ENCODE measurements at places on chromosomes 7 and 10.

DNA sequence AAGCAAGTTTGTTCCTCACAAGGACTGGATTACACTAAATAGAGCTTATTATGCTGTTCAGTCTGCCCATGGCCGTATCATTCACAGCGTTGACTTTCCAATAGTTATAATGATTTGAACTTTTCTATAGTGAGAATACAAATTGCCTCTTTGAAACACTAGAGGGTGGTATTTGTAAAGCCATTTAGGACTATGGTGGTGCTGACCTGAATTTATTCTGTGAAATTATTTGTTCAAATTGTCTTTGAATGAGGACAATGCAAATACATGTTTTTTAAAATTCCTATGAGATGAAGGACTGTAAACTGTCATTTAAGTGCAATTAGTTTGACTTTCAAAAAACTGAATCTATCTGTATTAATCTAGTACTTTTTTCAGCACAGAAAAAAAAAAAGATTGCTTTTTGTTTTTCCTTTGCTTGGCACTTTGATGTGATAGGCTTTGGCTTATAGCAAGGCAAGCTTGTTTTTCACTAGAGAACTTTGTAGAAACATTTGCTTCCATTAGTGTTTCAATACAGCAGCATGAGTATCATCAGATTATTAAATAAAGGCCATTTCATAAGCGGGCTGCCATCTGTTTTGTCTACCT is 122.7 kb upstream of the TMEM229A start:
- peak; percentile 1 for DNase-seq

GRCh38 chr7:47444376-47445098 is 137.4 kb downstream of the TNS3 start:
- DNase-seq, result no peak

DNA sequence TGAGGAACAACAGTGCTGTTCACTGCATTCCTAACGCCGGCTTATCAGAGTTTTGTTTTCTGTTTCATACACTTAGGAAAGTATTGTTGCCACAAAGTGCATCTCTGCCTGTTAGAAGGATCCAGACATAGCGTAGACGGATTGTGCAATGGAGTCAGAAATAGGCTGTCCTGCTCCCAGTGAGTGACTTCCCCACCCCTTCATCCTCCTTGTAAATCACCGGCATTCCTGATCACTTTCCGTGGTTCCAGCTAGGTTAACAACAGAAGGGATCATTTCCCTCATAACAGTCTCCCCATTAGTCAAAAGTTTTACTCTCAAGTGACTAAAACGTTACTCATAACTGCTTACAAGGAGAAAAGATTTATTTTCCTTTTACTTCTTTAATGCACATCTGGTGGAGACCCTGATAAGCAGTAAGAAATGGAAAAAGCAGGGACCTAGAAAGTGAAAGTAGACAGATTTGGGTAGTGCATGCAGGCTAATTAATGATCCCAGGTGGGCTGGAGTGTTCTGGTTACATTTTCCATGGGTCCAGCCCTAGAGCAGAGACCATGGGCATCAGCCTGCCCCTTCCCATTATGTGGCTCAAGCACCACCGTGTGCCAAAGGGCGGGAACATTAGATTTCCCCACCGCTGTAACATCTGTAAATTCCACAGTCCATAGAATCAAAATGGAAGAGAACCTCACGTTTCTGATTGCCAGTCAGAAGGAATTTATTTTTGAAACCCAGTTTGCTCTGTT is 395.1 kb upstream of the GALNT17 start:
- DNase-seq, result peak; percentile 39

- DNase-seq, result peak; percentile 11
These were observed 197.6 kb upstream of the ZNF32 start for GRCh38 chr10:43846187-43846680.

GRCh38 chr7:28955718-28956607 is 2.2 kb downstream of the TRIL start:
- peak; percentile 52 for DNase-seq

DNA sequence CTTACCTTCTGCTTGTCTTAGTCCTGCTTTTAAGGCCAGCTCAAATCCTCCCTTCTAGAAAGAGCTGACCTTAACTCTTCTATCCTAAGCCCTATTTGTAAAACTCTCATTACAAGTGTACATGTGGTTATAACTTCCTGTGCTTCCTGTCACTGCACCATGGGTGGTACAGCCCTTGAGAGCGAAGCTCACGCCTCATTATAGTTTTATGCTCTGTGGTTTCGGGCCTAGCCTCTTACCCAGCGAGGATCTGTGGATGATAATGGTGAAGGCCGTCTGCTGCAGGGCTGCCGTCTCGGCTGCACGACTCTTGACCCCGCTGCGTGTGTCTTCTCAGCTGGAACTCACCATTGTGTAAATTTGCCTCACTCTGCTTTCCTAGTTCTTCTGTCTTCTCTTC is 74.6 kb downstream of the CUL1 start:
- DNase-seq, result no peak

DNA sequence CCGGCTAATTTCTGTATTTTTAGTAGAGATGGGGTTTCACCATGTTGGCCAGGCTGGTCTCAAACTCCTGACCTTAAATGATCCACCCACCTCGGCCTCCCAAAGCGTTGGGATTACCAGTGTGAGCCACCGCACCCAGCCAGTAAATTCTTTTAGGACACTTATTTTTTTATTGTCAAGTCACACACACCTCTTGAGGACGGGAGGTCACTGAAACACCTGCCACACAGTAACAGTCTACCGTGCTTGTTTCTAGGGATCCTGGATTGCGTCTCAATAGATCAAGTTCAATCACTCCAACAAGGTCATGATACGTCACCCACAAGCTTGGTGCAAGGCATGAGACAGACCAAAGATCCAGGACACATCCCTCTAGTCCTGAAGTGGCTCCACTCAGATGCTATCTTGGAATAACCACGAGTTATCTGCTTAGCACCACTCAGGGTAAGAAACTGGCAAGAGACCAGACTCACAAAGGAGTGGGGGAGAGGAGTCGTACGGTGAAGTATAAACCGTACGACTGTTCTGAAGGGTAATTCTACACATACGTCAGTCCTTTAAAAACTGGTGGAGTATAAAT is 58.9 kb upstream of the NCAPG2 start:
- DNase-seq, result no peak

GRCh38 chr7:143462045-143462444 is 15.6 kb upstream of the TAS2R41 start:
- DNase-seq, result no peak

Measured in suppressor macrophage treated with lipopolysaccharide for 4 hours (primary cell).